ENCODE measurements at places on chromosomes 12 and 14.

GRCh38 chr12:77045183-77045582 lies 20.2 kb downstream of the E2F7 start:
- DNase-seq: no peak

DNA sequence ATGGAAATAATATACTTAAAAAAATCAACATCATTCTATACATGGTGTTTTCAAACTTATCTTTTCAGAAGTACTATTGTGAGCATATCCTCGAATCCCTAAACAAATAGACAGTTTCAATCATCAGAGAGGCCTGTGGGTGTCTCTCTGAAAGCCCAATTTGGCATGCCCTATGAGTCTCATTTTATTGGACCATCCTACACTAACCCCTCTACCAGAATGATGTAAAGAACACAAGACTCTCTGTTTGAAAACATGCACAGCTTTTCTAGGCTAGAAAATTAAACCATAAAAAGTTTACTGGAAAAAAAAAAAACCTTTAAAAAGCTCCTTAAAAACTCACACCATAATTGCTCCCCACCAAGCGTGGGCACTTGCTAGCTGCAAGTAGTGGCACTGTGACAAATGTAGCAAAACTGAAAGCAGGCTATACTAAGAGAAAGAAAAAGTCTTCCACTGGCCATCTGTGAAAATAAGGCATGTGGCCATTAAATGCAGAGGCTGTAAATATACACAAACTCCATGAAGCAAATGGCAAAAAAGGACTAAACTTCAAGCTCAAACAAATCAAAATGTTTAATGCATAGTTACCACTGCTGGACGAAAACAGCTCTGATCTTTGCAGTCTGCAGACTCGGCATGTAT lies 394.2 kb downstream of the SOX5 start:
- no peak for DNase-seq

DNA sequence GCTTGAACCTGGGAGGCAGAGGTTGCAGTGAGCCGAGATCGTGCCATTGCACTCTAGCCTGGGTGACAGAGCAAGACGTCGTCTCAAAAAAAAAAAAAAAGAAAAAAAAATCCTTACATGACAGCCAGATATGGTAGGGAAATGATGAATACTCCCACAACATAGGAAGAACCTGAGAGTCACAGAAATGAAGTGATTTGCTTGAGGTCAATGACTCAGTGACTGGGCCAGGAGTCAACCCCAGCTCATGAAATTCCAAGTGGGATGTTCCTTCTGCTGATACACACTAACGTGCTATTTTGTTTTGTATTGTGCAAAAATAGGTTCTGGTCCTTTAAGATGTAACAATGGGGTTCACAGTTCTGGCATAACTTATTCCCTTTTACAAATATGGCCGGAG lies 9.0 kb downstream of the RHOF start:
- peak; percentile 37 for DNase-seq

- DNase-seq: no peak
These were observed 110.4 kb downstream of the KCNA5 start for GRCh38 chr12:5154091-5154490.

GRCh38 chr12:10247436-10248058 lies 34.9 kb downstream of the GABARAPL1 start:
- no peak for DNase-seq

DNA sequence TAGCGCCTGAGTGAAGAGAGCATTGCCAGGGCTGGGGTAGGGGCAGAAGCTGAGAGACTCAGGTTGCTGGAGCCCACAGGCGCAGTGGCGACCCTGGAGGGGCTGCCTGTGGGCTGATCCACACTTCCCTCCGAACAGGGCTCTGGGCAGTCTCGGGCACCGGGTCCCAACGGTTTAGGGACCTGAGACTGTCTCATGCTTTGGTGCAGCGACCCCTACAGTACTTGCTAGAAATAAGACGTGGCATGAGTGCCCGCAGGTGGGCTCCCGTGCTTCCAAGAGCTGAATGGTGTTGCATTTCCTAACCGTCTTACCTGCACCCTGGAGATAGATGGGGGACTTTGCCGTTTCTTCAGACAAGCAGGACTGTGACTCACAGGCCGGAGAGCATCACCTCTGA lies 57.4 kb downstream of the AACS start:
- no peak for DNase-seq

DNA sequence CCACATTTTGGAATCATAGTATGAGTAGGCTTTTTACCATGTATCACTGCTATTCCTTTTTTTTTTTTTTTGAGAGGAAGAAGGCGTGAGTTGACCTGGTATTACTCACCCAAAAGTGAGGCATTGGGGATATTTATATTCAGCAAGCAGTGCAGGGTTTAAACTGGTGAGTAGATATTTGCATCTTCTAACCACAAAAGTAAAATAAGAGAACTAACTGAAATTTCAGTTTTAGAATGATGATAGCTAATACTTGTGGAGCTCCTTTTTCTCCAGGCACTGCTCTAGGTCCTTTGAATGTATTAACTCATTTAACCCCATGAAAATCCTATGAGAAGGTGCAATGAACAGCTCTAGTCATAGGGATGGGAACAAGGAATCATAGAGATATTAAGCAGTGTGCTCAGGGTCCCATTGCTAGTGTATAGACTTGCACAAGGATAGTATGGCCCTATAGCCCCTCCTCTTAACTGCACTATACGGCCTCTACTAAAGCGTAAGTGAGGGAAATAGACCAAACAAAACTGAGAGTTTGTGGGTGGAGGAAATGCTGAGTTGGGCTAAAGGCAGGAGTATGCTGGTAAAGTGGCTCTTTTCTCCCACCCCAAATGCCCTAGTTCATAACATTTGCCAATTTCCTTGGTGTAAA lies 104.3 kb upstream of the MAX start:
- DNase-seq: no peak

DNA sequence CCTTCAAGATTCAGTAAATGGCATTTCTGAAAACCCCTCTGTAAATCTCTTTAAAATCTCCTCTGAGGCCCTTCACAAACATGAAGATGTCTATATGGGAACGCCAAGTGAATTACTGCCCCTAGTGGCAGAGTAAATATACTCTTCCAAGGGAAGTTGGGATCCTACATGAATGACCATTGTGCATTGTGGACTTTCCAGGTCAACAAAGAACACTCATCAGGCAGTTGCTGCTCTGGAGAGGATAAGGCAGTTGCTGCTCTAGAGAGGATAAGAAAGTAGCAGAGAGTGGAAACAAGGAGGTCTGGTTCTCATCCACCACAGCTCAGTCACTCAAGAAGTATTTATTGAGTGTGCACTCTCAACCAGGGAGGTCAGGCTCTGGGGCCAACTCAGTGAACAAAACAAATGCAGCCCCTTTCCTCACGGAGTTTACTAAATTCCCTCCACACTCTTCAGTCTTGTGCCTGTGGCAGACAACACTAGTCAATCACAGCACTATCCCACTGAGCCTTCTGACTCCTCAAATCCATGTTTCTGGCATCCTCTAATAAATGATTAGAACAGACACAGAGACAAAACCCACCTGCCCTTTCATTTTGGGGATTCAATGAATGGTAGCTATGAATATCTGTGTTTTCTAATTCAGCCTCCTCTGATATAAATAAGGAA lies 52.9 kb downstream of the SVOP start:
- no peak for DNase-seq

GRCh38 chr12:106329231-106329982 lies 26.9 kb downstream of the TCP11L2 start:
- DNase-seq: no peak

GRCh38 chr12:130879781-130880389 lies 8.0 kb downstream of the RAN start:
- no peak for DNase-seq

DNA sequence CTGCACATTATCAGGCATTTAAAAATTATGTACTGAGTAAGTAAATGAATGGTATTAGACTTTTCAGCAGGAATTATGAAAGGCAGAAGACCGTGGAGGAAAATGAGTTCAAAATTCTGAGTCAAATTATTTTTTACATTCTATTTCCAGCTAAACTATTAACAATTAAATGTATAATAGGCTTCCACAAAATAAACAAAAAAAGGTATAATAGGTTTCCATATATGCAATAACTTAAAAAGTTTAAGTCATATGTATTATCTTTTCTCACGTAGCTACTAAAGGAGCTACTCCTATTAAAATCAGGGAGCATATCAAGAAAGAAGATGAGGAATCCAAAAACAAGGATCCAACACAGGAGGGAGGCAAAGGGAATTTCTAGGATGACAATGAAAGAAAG lies 11.4 kb upstream of the VCPKMT start:
- no peak for DNase-seq

GRCh38 chr12:110532644-110533043 lies 30.5 kb downstream of the RAD9B start:
- DNase-seq: no peak

- no peak for DNase-seq
These were observed 48.4 kb downstream of the NDUFA12 start for GRCh38 chr12:94954948-94955592.

DNA sequence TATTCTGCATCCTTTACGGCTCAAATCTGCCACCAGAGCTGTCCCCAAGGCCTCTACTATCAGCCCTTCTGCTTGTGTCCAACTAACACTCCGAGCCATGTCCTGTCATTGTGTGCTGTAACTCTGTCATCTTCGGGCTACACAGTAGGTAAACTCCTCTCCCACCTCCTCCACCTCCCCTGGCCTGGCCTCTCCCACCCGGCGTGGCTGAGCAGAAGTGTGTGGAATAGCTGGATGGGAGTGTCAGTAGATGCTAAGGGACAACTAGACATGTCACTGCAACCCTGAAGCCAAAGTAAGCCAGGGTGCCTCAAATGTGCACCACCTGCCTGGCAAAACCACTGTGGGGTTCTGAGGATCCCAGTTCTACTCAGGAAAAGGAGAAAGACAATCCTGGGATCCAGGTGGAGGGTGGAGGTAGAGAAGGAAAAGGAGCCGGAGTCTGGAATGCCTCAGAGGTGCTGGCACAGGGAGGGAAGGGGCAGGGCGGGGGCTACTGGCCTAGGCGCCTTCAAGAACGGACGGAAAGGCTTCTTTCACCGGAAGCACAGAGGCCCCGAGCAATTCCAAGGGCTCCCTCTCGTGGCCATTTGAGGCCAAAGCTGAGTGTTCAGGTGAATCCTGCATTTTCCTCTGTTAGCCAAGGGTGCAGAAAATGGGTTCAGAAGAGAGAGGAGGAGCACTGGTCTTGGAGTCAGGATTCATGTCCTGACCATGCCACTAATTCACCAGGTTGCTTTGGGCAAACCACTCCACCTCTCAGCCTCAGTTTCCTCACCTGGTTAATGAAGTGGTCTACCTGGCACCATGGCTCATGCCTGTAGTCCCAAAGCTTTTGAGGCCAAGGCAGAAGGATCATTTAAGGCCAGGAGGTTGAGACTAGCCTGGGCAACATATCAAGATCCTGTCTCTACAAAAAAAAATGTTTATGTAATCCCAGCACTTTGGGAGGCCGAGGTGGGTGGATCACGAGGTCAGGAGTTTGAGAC lies 20.5 kb upstream of the FAM181A start:
- peak; percentile 14 for DNase-seq

DNA sequence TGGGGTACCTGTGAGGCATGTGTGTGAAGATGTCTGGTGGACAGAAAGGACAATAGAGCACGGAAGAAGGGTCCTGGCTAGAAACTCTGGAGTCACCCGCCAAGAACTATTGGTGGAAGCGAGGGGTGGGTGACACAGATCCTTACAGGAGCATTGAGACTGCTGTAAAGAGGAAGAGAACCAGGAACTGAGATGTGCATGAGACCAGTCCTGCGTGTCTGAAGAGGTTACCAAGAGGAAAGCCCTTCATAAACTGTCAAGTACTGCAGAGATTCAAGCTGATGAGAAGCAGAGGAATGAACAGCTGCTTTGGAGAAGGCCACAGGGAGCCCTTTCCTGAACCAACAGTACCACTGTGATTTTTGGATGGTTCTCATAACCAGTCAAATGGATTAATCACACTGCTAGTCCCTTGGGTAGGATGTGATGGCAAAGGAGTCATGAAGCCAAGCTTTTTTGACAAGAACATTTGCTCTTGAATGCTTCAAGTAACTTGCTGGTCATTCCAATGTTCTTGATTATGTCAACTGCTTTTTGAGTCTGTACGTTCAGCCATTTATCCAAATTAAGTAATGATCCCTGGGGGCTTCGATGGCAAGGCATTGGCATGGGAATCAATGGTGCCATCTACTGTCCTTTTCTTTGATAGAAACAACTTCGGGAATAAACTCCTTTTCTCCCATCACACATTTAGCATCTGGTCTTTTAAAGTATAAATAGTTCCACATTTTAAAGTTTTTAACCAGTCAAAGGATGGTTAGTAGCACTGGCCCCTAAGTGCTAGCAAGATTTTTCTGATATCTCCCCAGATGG lies 42.9 kb downstream of the GPR135 start:
- DNase-seq: no peak

DNA sequence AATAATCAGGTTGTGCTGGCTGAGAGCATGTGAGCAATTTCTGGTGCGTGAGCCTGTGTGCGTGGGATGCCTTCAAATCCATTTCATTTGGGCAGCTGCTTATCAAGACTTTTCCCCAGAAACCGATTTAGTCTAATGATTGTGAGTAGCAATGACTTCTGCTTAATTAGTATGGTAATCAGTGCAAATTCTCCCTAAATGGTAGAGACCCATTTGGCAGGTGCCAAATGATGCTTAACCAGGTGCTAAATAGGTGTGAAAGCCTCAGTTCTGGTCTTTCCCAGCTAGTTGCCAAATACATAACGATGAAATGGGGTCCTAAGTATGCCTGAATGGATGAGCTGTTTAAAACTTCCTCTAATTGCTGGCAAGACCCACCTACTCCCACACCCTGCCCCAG lies 248.4 kb upstream of the CCDC196 start:
- DNase-seq: no peak

DNA sequence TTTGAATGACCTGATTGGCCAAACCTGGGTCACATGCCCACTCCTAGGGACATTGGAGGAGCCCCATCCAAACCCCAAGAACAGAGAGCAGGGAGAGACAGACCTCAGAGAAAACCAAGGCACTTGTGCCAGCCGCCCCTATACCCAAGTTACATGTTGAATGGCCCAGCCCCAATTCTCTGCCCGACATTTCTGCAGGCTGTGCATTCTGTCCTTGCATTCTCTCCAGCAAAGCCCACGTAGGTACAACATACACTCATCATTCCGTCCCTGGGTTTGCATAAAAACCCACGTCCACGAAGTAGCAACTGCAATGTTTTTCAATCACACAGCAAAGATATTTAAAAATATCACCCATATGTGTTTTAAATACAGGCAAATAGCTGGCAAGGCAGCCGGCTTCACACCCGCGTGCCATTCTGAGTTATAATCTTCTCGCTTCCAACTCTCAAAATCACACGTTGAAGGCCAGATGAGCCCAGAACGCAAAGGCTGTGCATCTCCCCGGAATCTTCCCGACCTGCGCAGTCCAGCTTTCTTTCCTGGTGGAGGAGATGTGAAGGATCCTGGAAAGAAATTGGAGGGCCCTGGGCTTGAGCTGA lies 91.7 kb upstream of the MYL2 start:
- DNase-seq: no peak
